ENCODE measurements at places on chromosomes 5 and 9. TPM values are rescaled to one million over a fixed set of nuclear protein-coding genes. Genes with fewer than 3 reads are reported as not detected.

DNA sequence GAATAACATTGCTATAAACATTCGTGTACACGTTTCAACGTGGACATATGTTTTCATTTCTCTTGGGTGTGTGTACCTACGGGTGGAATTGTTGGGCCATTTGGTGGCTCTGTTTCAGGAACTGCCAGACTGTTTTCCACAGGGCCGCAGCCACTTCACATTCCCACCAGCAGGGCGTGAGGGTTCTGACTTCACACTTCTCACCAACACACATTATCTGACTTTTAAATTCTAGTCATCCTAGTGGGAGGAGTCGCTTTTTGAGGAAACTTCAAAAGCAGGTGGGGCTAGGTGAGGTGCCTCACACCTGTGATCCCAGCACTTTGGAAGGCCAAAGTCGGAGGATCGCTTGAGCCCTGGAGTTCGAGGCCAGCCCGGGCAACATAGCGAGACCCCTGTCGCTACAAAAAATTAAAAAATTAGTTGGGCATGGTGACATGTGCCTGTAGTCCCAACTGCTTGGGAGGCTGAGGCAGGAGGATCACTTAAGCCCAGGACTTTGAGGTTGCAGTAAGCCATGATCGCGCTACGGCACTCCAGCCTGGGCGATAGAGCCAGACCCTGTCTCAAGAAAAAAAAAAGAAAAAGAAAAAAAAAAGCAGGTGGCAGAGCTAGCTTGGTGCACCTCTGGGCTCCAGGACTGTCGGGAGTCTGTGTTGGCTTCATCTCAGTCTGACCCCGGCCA lies 28.5 kb downstream of the TSPAN17 start:
- peak; percentile 25 for ATAC-seq

DNA sequence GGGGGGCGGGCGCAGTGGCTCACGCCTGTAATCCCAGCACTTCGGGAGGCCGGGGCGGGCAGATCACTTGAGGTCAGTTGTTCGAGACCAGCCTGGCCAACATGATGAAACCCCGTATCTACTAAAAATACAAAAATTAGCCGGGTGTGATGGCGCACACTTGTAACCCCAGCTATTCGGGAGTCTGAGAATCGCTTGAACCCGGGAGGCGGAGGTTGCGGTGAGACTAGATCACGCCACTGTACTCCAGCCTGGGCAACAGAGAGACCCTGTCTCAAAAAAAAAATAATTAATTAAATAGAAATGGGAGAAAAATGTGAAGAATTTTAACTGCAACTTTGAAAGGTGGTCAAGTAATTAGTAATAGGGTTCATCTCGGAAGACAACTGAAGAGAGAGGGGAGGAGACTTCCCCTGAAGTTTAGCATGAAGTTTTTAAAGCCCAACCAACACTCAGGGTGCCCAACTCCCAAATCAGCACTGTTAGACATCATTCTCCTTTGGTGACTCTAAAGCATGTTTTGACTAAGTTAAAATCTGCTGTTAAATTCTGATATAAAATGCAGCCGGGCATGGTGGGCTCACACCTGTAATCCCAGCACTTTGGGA lies 1.4 kb upstream of the CSNK1A1 start:
- ATAC-seq: no peak

- no peak for ATAC-seq
Observed at GRCh38 chr5:77337686-77338085, 127.2 kb downstream of the PDE8B start.

DNA sequence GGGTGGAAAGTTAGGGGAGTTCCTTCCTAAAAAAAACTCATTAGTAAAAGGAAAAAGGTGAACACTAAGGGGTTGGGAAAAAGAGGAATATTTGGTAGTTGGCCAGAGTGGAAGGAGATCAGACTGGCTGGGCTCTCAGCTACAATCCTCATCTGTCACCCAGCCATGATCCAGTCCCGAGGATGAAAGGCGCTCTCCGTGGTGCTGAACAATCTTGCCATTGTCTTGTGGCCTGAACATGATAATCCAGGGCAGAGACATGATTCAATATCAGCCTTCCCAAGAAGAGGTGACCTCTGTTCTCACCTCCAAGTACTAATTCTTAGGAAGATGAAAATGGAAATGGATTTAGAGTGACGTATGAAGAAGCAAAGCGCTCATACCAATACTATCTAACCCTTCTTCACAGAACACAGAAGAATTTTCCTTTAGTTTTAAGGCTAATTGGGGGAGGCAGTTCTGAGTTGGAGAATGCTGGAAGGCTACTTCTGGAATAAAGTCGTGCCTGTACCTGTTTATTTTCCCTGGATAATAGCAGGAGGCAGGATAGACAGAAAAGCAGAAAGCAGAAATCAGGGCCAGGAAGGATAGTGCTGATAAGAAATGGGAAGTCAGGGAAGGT lies 36.6 kb upstream of the MYORG start:
- no peak for ATAC-seq

GRCh38 chr9:36718612-36719011 lies 145.9 kb downstream of the MELK start:
- ATAC-seq: no peak

Gene CSF1R
- total RNA-seq: 2.7 TPM

Gene CAAP1
- total RNA-seq: 12.1 TPM

Gene NFIB
- total RNA-seq: 37.2 TPM

DNA sequence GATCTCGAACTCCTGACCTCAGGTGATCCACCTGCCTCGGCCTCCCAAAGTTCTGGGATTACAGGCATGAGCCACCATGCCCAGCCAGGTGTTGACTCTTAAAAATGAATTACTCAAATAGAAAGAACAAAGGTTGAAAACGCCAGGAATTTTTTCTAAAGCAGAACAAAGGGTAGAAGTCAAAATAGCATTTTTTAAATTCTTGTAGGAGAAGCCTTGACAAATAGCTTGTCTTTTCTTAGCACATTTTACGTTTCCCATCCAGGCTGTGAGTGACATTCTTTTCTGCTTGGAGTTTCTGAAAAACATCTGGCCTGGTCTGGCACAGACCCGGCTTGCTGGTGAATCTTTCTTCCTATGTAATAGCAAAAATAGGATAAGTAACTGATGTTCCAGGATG lies 169.4 kb upstream of the ZNF462 start:
- ATAC-seq: no peak

- ATAC-seq: no peak
Observed at GRCh38 chr9:4630836-4631235, 31.3 kb upstream of the PLPP6 start.

- no peak for ATAC-seq
Observed at GRCh38 chr5:35342664-35343063, 112.4 kb upstream of the PRLR start.

Gene SNCAIP
- 2.3 TPM for total RNA-seq

- ATAC-seq: no peak
Observed at GRCh38 chr5:179361037-179361603, 15.9 kb upstream of the ADAMTS2 start.

DNA sequence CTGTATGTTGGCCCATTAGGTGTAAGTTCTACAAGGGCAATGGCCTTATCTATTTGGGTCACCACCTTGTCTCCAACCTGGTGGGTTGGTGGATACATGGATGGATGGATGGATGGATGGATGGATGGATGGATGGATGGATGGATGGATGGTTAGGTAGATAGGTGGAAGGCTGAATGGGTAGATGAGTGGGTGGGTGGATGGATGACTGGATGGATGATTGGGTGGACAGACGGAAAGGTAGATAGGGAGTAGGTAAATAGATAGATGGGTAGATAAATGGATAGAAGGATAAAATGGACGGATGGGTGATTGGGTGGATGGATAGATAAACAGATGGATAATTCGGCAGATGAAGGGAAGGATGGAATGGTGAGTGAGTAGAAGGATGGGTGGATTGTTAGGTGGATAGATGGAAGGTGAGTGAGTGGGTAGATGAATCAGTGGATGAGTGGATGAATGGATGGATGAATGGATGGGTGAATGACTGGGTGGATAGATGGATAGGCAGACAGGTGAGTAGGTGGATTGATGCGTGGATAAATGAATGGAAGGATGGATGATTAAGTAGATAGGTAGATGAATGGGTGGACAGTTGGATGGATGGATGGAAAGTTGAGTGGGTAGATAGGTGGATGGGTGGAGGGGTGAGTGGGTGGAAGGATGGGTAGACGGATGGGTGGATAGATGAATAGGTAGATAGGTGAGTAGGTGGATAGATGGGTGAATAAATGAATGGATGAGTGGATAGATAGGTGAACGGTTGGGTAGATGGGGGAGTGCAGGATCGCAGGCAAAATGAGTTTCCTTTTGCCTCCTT lies 83.1 kb upstream of the FBXW11 start:
- no peak for ATAC-seq

Gene CCNH
- total RNA-seq: 22.5 TPM

GRCh38 chr5:159209438-159210209 lies at the start of gene RNF145:
Gene RNF145, minus strand, starts transcription at chr5:159209553. Its CDS starts 5,936 bp downstream, at chr5:159203617.
- peak; percentile 91 for ATAC-seq

- peak; percentile 82 for ATAC-seq
Observed at GRCh38 chr9:101028346-101029314, at the start of gene PLPPR1. Gene PLPPR1, plus strand, starts transcription at chr9:101028727.

Gene FOXD4L3
- not detected for total RNA-seq

DNA sequence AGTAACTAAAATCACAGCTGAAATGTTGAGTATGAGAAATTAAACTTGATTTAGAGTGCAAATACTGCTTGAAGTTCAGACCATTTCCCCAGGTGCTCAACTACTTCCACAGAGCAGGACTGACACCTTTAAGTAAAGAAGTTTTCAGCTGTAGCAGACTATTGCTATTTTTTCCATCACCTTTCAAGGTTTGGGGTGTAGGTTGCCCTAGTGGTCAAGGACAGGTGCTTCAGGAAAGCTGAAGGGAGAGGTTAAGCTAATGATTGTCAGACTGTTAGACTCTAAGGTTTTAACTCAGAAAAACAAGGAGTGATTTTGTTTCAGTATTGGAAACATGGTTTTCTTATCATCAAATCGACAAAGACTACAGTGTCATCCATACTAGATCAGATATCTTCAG lies 162.1 kb downstream of the CCDC192 start:
- ATAC-seq: no peak

- ATAC-seq: no peak
Observed at GRCh38 chr5:28390341-28390740, 1352.0 kb upstream of the CDH9 start.

Gene TICAM2
- 1.2 TPM for total RNA-seq

DNA sequence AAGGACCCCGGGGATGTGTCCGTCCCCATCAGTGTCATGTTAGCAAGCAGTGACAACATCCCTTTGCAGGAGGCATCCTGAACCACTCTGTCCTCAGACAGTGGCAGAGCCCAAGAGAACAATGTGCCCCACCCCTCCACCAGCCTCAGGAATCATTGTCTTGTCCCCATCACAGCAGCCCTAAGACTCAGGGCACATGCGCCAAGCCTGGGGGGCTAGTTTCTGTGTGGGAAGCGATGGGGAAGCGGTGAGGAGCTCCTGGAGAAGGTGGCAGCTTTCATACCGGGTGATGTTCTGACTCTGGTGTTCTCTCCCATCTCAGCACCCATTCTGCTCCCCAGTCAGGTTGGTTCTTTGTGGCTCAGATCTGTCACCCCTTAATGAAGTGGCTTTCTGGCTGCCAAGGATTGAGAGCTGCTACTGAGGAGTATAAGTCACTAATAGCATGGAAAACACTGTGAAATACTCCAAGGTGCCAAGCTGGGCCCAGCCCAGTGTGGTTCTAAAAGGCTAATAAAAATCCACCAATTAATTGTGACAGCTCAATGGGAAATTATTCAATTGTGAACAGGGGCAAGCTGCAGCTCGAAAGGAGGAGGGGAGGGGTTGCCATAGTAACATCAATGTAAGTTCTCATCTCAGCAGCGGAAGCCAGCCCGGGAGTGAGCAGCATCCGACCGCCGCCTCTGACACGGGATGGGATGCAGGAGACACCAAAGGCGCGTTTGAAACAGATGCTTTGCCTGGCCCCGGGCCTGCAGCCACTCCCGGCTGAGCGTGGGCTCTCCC lies 4.7 kb downstream of the QRFP start:
- no peak for ATAC-seq

- no peak for ATAC-seq
Observed at GRCh38 chr5:114977979-114978573, 191.6 kb downstream of the TRIM36 start.

DNA sequence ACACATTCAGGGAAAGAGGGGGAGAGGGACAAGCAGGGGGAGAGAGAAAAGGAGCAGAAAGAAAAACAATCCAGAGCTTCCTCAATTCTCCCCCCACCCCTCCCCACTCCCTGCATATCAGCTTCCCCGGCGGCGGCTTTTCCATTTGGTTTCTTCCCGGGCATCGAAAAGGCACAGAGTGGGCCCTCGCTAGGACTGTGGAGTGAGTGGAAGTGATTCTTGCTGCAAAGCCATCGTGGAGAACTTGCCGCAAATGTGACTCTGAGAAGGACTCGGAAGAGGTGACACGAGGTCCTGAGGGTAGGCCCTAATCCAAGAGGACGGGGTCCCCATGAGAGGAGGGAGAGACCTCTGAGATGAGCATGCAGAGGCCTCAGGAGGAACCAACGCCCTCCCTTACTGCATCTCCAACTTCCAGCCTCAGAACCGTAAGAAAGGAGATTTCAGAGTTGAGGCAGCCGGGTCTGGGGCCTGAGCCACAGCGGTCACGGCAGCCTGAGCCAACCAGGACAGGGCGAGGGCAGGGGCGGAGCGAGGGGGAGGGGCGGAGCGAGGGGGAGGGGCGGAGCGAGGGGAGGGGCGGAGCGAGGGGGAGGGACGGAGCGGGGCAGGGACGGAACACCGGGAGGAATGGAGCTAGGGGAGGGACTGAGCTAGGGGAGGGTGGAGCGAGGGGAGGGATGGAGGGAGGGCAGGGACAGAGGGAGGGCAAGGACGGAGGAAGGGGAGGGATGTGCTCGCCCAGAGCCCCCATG lies 21.2 kb upstream of the SARDH start:
- peak; percentile 10 for ATAC-seq

DNA sequence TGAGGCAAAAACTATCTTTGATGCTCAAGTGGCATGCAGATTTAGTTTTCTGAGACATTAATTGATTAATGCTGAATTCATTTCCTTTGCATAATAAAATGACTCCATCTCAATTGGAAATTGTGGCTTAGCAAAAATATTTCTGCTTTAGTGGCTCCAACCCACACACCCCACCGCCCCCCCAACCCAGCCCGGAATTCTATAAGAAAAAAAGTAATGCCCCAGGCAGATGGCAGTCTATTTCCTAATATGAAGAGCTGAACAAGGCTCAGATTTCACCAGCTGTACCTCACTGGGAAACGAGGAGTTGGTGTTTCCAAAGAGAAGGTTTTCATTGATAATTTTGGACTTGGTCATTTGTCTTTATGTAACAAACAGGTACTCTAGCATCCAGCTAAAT lies 182.1 kb downstream of the FBN2 start:
- ATAC-seq: no peak

GRCh38 chr9:129868023-129868871 lies 33.0 kb downstream of the USP20 start:
- peak; percentile 3 for ATAC-seq

GRCh38 chr9:130116346-130116745 lies 55.9 kb upstream of the NCS1 start:
- no peak for ATAC-seq

All from esophagus mucosa (tissue), 1 donor.